Mesenteric fat pad (tissue), 1 donor: ENCODE measurements at places on chromosomes 16 and 17. TPM values are rescaled to one million over a fixed set of nuclear protein-coding genes. Genes with fewer than 3 reads are reported as not detected.

GRCh38 chr16:13194766-13195165 lies 293.4 kb downstream of the SHISA9 start:
- no peak for DNase-seq

- no peak for DNase-seq
These were observed 773 bp downstream of the SYNGR3 start for GRCh38 chr16:1990351-1991134.

- DNase-seq = peak; percentile 83
These were observed 43.2 kb downstream of the TMEM11 start for GRCh38 chr17:21170809-21171208.

ZFP1 gene
- 6.2 TPM for total RNA-seq
